Activated CD4-positive, CD25-positive, alpha-beta regulatory T cell treated with anti-CD3 and anti-CD28 coated beads, Interleukin-2, amount 50 U/mL, for 16 hours (primary cell): ENCODE measurements at places on chromosomes 4 and X.
A peak's percentile ranks its signal among the peaks of the same experiment; 100 is the strongest.

- DNase-seq = no peak
Measured at GRCh38 chr4:126742048-126742447, 890.7 kb upstream of the INTU start.

GRCh38 chrX:14029425-14030173 is at the start of gene GEMIN8:
Gene GEMIN8 (minus strand): TSS chrX:14029892. CDS start chrX:14021478, 8,414 bp downstream.
- peak; percentile 68 for DNase-seq

DNA sequence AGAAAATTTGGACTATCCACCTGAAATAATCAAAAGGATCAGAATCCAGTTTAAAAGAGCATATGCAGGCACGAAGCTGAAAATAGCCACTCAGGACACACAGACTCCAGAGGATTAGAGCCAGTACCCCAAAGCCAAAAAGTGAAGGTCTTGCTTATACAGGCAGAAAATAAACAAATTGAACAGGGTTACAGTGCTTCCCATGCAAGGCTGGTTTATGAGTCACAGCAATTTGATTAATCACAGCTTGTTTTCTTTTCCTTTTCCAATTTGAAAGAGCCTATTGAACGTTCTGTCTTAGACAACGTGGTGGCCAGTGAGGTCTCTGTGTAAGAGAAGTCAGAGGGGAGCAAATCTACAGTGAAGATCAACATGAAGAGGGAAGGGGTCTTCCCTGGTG is 10.2 kb downstream of the HGFAC start:
- no peak for DNase-seq

DNA sequence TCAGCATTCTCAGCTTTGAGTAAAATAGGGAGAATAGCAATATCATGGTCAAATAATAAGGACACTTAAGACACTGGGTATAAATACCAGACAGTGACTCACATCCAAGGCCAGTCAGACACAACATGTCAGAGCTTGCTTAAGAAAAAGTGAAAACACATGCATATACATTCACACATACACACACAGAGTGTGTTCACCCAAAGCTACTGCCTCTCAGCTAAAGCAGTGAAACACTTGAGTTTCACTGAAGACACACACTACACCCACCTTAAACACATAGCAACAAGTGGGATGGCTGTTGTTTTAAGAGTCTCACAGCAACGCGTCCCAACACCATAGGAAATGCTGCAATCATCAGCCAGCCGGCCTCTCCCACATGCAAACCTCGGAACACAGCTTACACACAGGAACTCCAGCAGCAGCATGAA is 14.4 kb downstream of the SHROOM4 start:
- DNase-seq = no peak

- DNase-seq = no peak
Measured at GRCh38 chr4:145497199-145498149, 15.8 kb downstream of the SMAD1 start.

DNA sequence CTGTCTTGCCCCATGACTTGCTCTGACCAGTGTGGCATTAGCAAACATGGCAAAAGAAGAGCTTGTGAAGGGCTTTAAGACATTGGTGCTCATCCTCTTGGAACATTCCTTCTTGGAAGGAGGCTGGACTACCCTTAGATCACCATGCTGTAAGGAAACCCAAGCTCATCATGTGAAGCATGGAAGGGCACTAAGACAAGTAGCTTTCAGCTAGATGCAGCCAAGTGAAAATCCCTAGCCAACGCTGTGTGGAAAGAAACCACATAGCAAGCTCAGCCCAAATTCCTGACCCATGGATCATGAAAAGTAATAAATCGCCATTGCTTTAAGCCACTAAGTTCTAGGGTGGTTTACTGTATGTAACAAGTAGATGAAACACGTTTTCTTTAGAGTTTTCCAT is 12.4 kb upstream of the PACRGL start:
- no peak for DNase-seq

DNA sequence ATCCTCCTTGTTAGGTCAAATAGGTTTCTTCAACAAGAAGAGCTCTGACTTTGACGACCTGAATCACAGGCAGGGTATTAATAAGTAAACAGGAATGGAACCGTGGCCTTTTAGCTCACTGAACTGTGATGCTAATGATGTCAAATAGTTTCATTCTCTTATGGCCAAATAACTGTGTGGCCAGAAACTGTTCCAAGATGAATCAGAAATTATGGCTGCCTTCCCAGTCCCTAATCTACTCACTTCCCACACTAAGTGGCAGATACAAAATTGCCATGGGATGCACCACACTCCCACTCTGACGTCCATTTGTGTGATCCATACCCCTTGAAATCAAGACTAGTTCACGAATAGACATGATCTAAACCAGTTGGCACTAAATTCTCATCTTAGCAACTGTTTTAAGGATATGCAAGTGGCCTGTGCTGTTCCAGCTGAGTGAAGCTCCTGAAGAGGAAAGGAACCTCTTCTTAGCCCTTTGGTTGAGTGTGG is 455.4 kb downstream of the IL15 start:
- no peak for DNase-seq

GRCh38 chr4:153887217-153887616 is 98.3 kb upstream of the SFRP2 start:
- no peak for DNase-seq

DNA sequence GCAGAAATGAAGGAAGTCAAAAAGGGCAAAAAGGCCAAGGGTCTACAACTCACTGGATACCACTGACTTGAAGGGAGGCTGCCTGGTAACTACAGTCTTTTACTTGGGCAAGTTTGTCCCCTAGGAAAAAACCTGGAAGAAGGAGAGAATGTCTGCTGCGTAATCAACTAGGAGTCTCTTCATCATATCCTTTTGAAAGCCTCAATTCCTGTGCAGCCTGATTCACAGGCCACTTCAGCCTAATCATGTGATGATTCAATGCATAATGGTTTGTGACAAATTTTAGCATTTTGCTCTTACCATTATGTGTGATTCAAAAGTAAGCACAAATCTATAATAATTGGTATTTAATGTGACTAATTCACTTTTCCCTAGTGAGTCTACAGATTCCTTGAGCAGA is 273.6 kb downstream of the FRMPD4 start:
- DNase-seq = no peak

- DNase-seq = no peak
Measured at GRCh38 chr4:173403051-173403450, 4.1 kb upstream of the SCRG1 start.

GRCh38 chr4:130808492-130808891 is 1712.5 kb downstream of the C4orf33 start:
- no peak for DNase-seq

DNA sequence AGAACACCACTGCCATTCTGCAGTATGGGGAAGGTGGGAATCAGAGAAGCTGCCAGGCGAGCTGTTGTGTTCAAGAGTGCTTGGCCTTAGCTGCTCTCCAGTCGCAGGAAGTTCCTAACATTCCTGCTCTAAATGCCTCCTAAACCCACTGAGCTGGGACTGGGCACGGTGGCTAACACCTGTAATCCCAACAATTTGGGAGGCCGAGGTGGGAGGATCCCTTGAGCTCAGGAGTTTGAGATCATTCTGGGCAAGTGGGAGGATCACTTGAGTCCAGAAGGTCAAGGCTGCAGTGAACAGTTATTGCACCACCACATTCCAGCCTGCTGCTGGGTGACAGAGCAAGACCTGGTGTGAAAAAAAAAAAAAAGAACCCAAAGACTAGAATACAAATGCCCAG is 690.3 kb upstream of the FAM241A start:
- DNase-seq = no peak

- DNase-seq = no peak
Measured at GRCh38 chrX:13691841-13692371, 3.0 kb downstream of the RAB9A start.

DNA sequence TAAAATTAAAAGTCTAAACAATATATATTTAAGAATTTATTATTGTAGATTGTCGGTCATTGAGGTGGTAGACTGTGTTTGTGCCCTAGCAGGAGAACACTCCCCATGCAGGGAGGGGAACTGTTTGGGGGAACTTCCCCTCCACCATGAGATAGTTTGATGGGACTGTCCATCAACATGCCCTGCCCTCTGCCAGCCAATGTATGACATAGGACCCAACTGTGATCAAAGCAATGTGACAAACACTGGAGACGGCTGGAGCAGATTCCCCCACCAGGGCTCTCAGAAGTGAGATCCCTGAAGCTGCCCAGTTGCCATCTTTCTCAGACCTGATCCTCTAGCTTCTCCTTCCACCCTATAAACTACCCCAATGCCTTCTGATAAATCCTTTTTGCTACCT is 44.9 kb downstream of the SH3KBP1 start:
- DNase-seq = no peak

DNA sequence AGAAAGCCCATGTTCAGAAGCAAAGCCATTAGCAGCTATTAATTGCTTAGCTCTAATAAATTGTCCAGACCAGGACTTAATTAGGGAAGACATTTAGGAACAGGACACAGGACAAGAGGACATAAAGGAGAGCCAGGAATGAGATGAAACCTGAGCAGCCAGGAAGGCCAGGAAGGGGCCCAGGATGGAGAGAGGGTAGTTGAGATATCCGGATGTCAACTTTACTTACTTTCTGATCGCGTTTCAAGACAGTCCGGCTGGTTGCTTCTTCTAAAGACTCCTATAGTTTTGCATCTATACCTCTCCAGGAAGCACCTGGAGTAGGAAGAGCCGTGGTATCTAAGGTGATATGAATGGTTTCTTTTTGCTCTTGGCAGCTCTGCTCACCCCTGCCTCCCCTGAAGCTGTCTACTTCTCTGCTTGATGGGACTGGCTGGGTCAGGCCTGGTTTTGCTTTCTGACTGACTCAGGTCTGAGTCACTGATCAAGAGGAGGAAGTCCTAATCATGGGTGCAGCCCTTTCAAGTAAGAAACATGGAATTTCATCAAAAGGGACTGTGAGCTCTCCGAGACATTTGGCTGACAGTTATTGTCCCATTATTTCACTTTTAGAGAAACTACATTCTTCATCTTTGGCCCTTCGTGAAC is 733.3 kb downstream of the RPA4 start:
- no peak for DNase-seq

DNA sequence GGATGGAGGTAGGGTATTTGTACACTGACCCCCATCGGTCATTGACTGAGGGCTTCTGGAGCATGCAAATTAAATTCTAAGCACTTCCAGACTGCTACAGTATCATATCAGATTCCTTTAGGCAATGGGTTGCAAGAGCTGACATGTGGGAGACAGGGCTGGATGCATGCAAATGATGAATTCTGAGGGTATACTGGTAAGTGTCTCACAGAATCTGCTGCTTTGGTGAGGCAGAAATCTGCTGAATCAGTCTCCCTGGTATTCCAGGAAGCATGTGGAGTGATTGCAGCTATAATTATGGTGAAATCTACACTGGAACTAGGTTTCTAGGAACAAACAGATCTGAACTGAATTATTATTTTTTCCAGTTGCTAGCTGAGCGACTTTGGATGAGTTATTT is 684.9 kb upstream of the MAGEB2 start:
- no peak for DNase-seq

DNA sequence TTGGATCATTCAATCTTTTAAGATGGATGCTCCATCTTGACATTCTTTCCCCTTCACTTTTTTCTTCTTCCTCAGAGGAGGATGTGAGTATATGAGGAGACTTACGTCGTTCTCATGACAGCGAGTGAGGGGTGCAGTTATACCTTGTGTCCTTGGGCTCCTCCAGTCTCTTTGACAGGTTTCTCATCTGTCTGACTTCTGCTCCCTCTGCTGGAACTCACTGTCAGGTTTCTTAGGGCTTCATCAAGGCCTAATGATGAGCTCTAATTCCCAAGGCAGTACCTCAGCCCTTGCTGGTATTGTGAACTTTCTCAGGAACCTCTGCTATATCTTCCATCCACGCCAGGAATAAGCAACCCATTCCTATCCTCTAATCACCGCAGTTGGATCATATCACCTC is 237.8 kb upstream of the ADGRL3 start:
- DNase-seq = no peak

DNA sequence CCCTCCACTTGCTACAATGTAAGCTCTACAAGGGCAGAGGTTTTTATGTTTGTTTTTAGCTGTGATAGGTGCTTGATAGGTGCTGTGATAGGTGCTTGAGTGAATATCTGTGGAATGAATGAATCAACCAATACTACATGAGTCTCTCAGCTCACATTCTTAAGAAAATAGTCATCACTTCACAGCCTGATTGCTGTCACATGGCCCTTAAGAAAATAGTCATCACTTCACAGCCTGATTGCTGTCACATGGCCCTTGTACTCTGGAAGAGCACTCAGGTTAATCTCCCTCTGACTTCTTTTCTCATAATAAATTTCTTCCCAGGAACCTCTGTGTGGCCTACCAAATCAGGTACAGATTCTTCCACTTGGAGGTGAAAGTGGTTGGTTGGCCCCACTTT is 335.2 kb downstream of the TENM3 start:
- DNase-seq = no peak

- no peak for DNase-seq
Measured at GRCh38 chrX:9458516-9459078, 6.3 kb upstream of the TBL1X start.

- no peak for DNase-seq
Measured at GRCh38 chr4:3411676-3412075, 30.1 kb upstream of the HGFAC start.

GRCh38 chrX:129678614-129679195 is 23.9 kb upstream of the APLN start:
- no peak for DNase-seq

DNA sequence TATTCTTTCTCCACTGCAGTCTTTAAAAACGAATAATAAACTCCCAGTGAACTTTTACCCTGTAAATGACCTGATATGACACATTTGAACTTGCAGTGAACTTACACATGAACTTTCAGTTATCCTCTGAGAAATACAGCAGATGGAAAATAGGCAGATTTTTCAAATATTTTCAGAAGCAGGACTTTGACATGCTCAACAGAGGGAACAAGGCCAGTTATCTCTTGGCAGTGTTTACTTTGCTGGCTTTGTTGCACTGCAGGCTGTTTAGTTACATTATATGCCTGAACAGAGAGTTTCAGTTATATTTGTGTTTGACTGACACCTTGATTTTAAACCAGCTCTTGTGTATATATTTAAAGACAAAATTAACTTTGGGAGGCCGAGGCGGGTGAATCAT is 47.6 kb upstream of the FGG start:
- DNase-seq = no peak

- DNase-seq = no peak
Measured at GRCh38 chrX:131626681-131627296, 82.9 kb downstream of the OR13H1 start.

- no peak for DNase-seq
Measured at GRCh38 chrX:38028300-38028699, 21.9 kb downstream of the SYTL5 start.
